ENCODE measurements at places on chromosomes 13 and 19. TPM values are rescaled to one million over a fixed set of nuclear protein-coding genes. Genes with fewer than 3 reads are reported as not detected.

- DNase-seq, result no peak
Observed at GRCh38 chr19:4144666-4145249, 8.7 kb upstream of the CREB3L3 start.

RUBCNL gene
- polyA plus RNA-seq, result 2.3 TPM

TNFRSF19 gene
- 55.2 TPM for polyA plus RNA-seq

DNA sequence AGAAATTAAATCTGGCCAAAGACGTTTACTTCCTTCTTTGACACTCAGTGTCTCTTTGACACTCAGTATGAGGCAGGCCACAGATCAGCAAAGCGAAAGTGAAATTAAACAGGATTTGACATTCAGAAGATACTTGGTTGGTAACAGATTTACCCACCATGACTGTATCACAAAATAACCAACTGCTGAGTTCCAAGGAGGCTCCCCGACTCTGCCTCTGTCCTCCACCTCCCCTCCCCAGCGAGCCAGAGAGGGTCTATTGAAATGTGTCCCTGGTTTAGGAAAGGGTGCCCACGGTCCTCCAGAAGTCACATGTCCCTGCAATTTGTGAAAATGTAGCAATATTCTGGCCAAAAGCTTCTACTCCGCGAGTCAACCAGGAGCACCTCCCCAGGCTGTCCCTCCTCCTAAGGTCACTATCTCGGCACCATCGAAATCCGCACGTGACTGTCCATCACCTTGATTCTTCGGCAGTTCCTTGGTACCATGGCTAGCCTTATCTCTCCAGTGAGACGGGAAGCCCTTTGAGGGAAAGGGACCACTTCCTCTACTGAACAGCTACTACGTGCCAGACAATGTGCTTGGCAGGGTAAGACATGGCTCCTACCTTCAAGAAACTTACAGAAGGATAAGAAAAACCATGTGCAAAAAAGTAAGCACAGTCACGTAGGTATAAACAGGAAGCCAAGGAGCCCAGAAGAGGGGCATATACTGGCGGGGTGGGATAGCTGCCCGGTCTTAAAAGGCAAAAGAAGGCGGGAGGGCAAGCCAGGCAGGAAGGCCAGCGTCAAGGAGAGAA is 1.5 kb downstream of the N4BP2L1 start:
- no peak for DNase-seq

DNA sequence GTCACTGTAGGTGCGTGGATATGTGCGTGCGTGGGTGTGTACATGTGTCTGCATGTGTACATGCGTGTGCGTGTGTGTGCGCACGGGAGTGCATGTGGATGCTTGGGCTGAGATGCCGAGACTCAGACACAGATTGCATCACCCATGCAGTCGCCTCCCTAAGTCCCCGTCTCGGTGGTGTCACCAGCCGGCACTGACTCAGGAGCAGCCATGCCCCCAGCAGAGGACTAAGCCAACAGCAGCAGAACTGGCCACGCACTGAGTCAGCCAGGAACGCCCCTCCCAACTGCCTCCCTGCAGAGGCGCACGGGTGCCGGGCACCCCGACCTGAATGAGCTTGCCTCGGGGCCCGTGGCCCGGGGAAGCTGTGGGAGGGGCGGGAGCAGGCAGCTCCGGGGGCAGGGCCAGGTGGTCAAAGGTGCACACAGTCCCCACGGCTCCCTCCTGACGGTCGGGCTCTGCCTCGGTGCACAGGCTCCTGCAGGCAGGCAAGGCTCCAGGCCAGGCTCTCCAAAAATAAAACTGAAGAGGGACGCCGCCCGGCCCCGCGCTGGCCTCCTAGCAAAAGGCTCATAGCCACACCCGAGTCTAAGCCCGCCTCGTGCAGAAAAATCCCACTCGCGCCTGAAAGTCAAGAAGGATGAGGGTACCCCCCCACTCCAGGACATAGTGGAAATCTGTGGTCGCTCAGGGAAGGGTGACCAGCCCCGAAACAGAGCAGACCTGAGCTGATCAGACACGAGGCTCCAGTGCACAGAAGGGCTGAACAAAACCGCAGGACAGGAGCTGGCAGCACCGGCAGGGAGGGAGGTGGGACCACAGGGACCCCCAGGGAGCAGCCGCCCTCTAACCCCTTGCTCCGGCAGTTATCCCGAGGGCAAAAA is 49.2 kb downstream of the GADD45B start:
- no peak for DNase-seq

GRCh38 chr19:45578861-45579260 is 5.7 kb downstream of the OPA3 start:
- no peak for DNase-seq

TMEM255B gene
- polyA plus RNA-seq, result 7.0 TPM

GRCh38 chr13:42574011-42574410 is at the start of gene TNFSF11:
Gene TNFSF11 (plus strand): TSS chr13:42574152. CDS start chr13:42574304, 152 bp downstream.
- DNase-seq, result no peak

DNA sequence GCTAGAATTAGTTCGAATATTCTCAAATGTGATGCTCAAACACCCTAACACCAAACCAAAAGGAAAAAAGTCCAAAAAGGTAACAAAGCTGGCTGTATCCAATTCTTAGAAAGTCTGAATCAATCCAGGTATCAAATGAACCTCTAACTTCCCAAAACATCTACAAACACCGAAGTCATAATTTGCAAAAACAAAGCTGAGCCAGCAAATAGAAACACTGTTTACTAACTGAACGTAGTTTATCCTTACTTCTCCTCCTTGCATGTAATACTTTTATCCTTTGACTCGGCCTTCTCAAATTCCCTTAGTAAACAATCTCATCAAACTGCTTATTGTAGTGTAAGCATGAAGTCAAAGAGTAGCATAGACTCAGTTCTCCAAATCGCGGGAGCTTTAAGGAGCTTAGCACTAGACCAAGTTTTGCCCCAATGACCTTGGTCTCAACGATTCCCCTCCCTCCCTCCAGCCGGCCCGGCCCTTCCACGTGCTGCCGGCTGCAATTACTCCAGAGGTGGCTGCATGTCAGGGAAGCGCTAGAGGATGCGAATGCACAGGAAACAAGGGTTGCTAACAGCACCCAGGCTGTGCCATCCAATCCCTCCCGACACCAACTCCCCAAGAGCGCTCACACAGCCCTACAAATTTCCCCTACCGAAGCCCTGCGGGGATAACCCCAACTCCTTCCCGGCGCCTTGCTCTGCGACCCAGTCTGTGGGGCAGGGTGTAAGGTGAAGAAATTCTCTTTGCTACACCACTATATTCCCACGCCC is 693 bp downstream of the XPO4 start:
- no peak for DNase-seq

DNA sequence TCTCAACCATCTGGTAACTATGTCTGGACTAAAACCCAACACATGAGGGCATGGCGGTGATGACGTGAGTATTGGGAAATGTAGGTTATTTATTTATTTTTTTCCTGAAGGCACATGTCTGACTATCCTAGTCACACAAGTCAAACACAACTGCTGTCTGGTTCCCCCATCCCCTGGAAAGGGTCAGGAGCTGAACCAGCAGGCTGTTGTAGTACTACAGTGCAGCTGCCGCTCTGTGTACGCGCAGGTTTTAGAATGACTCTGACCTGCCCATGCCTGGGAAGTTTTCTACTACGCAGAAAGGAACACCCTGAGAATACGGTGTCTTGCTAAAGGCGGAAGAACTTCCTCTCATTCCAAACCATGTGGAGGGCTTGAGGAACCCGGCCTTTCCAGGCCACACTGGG is 1.2 kb downstream of the SLC7A1 start:
- DNase-seq, result no peak

GRCh38 chr19:36331353-36332228 is 47.4 kb downstream of the ZFP14 start:
- DNase-seq, result peak; percentile 94

DNA sequence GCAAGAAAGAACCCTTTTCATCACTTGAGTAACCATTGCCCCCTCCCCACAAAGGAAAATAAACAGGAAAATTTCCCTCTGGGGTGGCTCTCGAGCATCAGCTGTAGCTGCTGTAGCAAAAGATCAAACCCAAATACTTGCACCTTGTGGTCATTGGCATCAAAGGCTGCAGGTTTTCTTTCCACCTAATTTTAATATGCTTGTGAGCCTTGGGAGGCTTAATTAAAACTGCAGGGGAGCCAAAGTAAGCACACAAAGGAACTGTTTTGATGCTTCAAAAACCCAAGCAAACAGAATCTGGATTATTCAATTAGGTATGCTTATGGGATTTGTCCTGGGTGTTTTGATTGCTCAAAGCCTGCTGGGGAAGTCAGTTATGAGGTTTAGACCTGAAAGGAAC is 119.5 kb downstream of the SHISA2 start:
- DNase-seq, result no peak

- no peak for DNase-seq
Observed at GRCh38 chr13:52994051-52994450, 34.6 kb upstream of the OLFM4 start.

ZNF492 gene
- 3.0 TPM for polyA plus RNA-seq

- DNase-seq, result no peak
Observed at GRCh38 chr13:25237083-25237482, 50.2 kb downstream of the MTMR6 start.

GRCh38 chr13:112391746-112392145 is 15.6 kb downstream of the SPACA7 start:
- DNase-seq, result no peak

SIGLEC8 gene
- not detected for polyA plus RNA-seq

FAAP24 gene
- 3.2 TPM for polyA plus RNA-seq

ZSCAN1 gene
- polyA plus RNA-seq, result 2.0 TPM

DNA sequence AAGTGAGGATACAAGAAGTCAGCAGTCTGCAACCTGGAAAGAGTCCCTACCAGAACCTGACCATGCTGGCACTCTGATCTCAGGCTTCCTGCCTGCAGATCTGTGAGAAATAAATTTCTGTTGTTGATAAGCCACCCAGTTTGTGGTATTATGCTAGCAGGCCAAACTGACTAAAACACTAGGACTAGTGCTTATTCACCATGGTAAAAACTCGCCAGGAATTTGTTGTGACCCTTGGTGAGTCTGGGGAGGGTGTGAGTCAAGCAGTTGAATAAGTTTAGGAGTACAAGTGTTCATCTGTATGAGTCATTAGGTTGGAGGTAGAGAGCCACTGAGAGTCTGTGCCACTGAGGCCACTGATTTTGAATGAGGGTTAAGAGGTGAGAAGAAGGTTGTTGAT is 3.6 kb downstream of the ZIK1 start:
- DNase-seq, result no peak

MAB21L1 gene
- polyA plus RNA-seq, result 0.08 TPM

DNAAF3 gene
- polyA plus RNA-seq, result 5.4 TPM

- no peak for DNase-seq
Observed at GRCh38 chr19:51501594-51502263, at the start of gene SIGLEC12. Gene SIGLEC12 (minus strand): TSS chr19:51501800. CDS start chr19:51501733, 67 bp downstream.

GRCh38 chr19:56538254-56538760 is 441 bp upstream of the ZFP28 start:
- DNase-seq, result peak; percentile 80

DNA sequence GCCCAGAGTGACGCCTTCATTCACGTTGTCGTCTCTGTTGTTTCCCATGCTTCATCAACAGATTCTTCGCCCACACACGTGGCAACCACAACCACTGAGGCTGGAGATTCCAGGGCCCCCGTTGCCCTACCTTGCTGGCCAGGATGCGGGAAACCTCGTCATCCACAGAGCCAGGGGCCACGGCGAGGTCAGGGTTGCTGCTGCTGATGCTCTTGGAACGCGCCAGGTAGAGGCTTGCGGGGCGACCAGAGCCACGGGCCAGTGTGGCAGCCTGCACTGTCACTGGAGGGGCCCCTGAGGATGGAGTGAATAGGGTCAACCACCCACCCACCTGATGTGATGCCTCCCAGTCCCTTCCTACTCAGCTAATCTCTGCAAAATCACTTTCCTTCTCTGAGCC is 6.3 kb upstream of the ANGPTL8 start:
- DNase-seq, result no peak

ERFL gene
- 0.06 TPM for polyA plus RNA-seq
